ENCODE measurements at places on chromosomes 5 and 9. TPM values are rescaled to one million over a fixed set of nuclear protein-coding genes. Genes with fewer than 3 reads are reported as not detected.

DNA sequence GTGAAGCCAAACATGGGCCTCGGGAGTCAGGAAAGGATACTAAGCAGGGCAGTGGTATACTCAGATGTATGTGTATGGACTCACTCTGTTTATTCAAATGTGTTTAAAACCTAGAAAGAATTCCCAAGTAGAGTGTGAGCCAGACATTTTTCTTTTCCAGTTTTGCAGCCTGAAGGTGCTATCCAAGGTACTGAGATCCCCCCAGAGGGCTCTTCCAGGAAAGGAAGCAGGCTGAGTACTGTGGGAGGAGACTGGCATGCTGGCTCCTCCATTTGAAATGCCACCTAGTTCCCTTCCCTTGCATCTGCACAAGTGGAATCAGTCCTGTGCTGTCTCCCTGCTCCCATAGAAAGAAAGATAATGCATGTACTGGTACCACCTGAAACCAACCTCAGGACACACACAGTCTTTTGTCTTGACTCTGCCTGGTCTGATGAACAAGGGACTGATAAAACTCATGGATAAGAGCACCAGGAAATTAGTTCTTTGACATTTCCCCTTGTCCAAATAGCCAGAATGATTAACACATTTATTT, 85.9 kb downstream of the HRH2 start:
- H3K36me3 ChIP-seq: no peaks in the 10 kb centered on the region
- peak; percentile 75 for DNase-seq
- no peaks in the 10 kb centered on the region for H3K27me3 ChIP-seq
- H3K4me1 ChIP-seq: no peaks in the 10 kb centered on the region
- H3K4me3 ChIP-seq: no peak overlapping the region

The FOXD4L3 gene
- total RNA-seq: not detected

The BNC2 gene
- 1.2 TPM for total RNA-seq

The UNC13B gene
- total RNA-seq: 40.7 TPM
